Activated CD4-positive, alpha-beta T cell treated with anti-CD3 and anti-CD28 coated beads, Interleukin-2, amount 10 ng/mL, durations not matched to agents 7 days and 5 days (primary cell): ENCODE measurements at places on chromosomes 12 and 14.

DNA sequence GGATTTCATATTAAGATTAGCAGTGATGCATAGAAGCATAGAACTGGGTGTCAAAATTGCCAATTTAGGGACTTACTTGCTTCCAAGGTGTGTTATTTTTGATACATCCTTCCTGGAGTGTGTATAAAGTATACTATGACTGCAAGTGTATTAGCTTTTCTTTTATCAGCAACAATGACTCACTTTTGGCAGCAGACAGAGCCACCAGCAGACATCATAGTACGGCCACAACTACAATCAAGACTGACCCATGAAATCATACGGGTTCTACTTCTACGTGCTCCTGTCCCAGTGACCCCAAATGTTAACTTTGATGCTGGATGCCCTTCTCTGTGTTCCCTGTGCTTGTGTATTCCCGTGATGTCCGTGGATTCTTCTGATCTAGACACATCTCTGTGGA lies 443.9 kb downstream of the TMEM132D start:
- DNase-seq = no peak
- no peaks in the 10 kb centered on the region for H3K27me3 ChIP-seq
- no peaks in the 10 kb centered on the region for H3K4me1 ChIP-seq
- no peak overlapping the region for H3K27ac ChIP-seq

DNA sequence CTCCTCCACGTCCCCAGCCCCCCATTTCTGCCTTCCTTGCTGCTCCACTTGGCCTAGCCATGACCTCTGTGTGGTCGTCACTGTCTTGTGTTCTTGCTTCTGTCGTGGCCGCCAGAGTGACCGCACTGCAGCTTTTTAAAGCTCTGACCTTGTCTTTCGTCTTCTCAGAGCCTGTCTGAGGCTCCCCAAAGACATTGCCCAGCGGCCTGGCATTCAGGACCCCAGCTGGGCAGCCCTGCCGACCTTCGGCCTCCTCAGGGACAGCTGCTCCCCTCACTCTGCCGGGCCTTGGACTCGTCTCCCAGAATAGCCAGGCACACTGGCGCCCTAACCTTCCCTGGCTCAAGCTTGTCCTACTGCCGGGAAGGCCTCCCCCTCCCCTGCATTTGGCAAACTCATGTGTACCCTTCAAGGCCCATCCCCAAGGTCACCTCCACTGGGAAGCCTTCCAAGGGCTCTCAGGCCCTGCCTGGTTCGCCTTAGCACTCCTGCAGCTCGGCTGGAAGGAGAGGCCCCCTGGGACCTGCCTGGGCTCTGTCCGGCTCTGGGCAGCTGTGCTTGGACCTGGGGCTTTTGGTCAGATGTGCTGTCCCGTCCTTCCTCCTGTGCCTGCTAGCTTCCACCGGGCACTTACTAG lies 15.7 kb upstream of the DLK1 start:
- no peak overlapping the region for H3K4me3 ChIP-seq
- no peak for DNase-seq
- H3K4me1 ChIP-seq = no peaks in the 10 kb centered on the region
- H3K36me3 ChIP-seq = no peaks in the 10 kb centered on the region
- peaks cover 11% of the 10 kb centered on the region for H3K27me3 ChIP-seq

GRCh38 chr14:103542605-103543088 lies 13.7 kb downstream of the TRMT61A start:
- H3K4me3 ChIP-seq = no peak overlapping the region
- no peaks in the 10 kb centered on the region for H3K27me3 ChIP-seq
- H3K4me1 ChIP-seq = no peaks in the 10 kb centered on the region
- DNase-seq = no peak
- no peaks in the 10 kb centered on the region for H3K36me3 ChIP-seq

DNA sequence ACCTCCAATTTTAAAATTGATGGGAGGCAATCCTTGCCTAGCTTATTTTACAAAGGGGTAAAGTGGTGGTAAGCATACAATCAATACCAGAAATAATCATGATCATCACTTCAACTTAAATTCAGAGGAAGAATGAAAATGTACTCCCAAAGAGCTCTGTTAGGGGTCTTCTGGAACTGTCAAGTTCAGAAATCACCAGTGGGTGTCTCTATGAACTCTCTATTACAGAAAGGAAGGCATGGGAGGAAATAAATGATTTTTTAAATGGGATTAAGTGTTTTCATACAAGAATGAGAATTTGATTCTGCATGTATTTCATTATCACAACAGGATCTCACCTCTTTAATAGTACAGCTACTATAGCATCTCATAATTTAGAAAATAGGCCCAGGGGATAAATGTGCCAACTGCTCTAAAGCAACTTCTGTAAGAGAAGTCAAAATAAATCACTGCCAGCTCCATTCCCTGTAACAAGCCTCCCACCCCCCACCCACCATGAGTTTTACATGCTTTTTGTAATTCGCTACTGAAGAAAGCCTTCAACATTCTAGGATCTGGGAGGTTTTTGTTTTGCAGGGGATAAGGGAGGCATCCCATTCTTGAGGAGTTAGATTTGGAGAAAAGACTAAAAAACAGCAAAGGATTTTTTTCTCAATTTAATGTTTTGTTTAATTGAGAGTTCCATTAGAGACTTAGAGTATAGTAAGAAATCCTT lies 9.7 kb downstream of the DCP1B start:
- DNase-seq = no peak
- peaks cover 41% of the 10 kb centered on the region for H3K36me3 ChIP-seq
- no peak overlapping the region for H3K27ac ChIP-seq
- no peak overlapping the region for H3K4me3 ChIP-seq

DNA sequence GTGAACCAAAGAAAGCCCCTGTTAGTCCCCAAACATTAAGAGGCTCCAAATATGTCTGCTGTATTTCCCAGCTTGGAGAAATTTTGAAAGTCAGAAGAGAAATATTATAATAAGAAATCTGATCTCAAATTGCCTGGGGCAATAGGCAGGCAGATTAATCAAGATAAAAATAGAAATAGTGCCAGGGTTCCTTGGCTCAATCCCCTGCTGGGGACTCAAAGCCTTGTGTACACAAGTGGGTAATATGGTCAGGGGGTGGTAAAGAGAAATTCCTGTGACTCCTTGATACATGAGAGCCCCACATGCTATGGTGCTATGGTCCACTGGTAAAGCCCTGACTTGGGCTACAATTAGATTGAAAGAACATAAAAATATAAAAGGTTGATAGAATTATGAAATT lies 41.3 kb upstream of the ARID2 start:
- no peak for DNase-seq
- H3K27ac ChIP-seq = no peak overlapping the region
- H3K36me3 ChIP-seq = no peaks in the 10 kb centered on the region

- no peaks in the 10 kb centered on the region for H3K27me3 ChIP-seq
- no peak overlapping the region for H3K4me3 ChIP-seq
- no peaks in the 10 kb centered on the region for H3K36me3 ChIP-seq
- H3K27ac ChIP-seq = no peak overlapping the region
- H3K4me1 ChIP-seq = no peaks in the 10 kb centered on the region
Measured at GRCh38 chr14:104435147-104436046, 144.2 kb upstream of the C14orf180 start.

DNA sequence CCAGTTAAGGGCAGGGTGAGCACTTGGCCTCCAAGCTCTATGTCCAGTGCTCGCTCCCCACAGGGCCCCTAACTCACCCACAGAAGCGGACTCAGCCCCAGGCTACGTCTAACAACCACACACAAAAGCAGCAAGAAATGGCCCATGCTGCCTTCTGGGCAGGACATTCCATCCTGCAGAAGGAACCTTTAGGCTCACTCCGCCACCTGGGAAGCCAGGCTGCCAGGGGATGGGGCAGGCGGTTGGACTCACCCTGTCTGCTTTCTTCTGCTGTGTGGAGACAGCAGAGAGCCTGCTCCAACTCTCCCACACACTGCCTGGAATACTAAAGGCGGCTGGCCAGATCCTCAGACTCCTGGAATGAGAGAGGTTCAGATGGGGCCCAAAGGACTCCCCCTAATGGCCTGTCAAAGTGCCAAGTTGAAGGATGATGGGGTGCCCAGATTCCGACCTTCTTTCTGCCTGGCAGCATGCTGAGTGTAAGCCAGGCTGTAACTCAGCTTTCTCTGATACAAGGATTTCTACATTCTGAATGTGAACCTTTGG lies 27.7 kb upstream of the BLTP3B start:
- no peaks in the 10 kb centered on the region for H3K4me1 ChIP-seq
- H3K4me3 ChIP-seq = no peak overlapping the region

- no peaks in the 10 kb centered on the region for H3K27me3 ChIP-seq
- no peaks in the 10 kb centered on the region for H3K36me3 ChIP-seq
- H3K4me3 ChIP-seq = no peak overlapping the region
Measured at GRCh38 chr14:33682760-33683159, 268.1 kb downstream of the EGLN3 start.

GRCh38 chr12:31525496-31526157 lies 65.3 kb downstream of the DENND5B start:
- H3K27ac ChIP-seq = no peak overlapping the region
- no peaks in the 10 kb centered on the region for H3K36me3 ChIP-seq
- no peak overlapping the region for H3K4me3 ChIP-seq
- no peak for DNase-seq
- H3K27me3 ChIP-seq = peaks cover 4% of the 10 kb centered on the region

DNA sequence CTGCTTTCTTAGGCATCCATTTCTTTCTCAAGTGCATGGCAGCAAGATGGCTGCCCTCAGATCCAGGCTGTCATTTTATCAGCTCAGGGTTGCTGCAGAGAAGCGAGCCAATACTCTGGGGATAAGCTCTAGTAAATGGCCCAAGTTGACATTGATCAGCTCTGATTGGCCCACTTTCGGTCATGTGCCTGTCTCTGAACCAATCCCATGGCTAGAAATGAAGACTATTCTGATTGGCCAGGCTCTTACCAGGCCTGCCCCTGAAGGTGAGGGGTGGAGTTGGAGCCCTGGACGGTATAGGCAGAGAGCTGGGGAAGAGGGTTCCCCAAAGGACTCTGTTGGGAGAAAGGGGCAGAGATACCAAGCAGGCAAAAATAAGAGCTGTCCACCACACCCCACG lies 41.4 kb downstream of the MYO1H start:
- no peak for DNase-seq
- no peaks in the 10 kb centered on the region for H3K36me3 ChIP-seq
- no peaks in the 10 kb centered on the region for H3K4me1 ChIP-seq
- no peak overlapping the region for H3K27ac ChIP-seq
- H3K27me3 ChIP-seq = peaks cover 23% of the 10 kb centered on the region

DNA sequence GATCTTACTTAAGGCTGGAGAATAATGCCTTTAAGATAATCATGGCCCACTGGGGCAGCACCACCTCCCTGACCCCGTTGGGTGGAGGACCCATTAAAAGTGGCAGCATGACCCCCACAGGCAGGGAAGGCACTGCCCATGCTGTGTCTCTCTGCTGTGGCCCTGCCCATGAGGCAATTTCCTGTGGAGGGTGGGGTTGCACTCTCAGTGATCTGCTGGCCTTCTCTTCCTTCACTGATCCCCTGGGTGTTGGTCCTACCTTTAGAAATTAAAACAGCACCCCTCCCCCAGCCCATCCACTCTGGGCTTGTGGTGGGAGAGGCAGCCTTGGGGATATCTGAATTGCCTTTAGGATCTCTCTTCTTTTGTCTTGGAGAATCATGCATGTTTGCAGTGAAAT lies 17.3 kb downstream of the KLRK1 start:
- H3K27ac ChIP-seq = no peak overlapping the region
- H3K4me1 ChIP-seq = peaks cover 18% of the 10 kb centered on the region
- DNase-seq = no peak
- peaks cover 5% of the 10 kb centered on the region for H3K36me3 ChIP-seq
- H3K4me3 ChIP-seq = no peak overlapping the region

DNA sequence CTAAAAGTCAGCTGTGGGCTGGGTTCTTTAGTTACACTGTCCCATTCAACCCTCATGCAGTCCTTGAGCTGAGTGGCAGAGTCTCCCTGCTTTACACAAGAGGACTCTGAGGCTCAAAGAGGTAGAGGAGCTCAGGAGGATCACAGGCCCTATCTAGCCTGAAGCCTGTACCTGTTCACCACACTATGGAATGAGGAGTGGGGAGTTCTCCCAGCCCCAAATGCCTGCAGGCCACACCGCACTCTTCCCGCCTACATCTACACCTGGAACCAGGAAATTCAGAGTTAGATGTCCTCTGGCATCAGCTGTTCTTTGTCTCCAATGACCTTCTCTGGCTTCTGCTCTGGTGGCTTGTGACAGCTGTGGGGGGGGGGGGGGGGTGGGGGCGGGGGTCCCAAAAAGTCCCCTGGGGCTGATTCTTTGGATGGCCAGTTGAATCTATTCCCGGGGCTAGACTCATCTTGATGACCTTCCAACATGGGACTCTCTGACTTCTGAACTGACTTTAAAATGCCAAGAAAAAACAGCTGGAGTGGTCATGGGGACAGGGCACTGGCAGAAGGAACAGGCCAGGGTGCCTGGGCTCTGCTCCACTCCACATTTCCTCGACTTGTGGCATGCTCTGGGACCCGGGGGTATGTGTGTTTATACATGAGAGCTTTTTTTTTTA lies 30.6 kb downstream of the RIN3 start:
- H3K36me3 ChIP-seq = no peaks in the 10 kb centered on the region
- no peak overlapping the region for H3K27ac ChIP-seq
- no peaks in the 10 kb centered on the region for H3K27me3 ChIP-seq
- H3K4me3 ChIP-seq = no peak overlapping the region

DNA sequence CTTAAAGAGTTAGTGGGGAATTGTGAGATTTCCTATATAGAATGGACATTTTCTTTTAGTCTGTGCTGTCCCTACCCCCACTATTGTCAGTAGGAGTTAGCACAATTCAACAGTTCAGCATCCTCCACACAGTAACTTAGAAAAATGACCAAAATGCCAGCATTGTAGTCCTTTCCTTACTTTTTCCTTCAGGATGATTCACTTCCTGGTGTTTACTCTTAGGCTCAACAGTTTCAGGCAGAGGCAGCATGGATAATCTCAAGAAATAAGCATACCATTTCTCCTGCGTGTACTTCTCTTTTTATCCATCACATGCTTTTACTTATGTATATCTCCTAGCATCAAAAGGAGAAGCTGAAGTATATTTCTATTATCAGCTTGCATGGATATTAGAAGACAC lies 683.4 kb downstream of the SLC16A7 start:
- no peaks in the 10 kb centered on the region for H3K27me3 ChIP-seq
- H3K36me3 ChIP-seq = no peaks in the 10 kb centered on the region
- no peak for DNase-seq
- H3K4me3 ChIP-seq = no peak overlapping the region
- no peaks in the 10 kb centered on the region for H3K4me1 ChIP-seq

- DNase-seq = no peak
- H3K4me1 ChIP-seq = no peaks in the 10 kb centered on the region
- H3K27me3 ChIP-seq = no peaks in the 10 kb centered on the region
- no peaks in the 10 kb centered on the region for H3K36me3 ChIP-seq
- no peak overlapping the region for H3K27ac ChIP-seq
Measured at GRCh38 chr14:28340816-28341215, 425.8 kb upstream of the FOXG1 start.

- DNase-seq = no peak
- no peaks in the 10 kb centered on the region for H3K36me3 ChIP-seq
- H3K4me1 ChIP-seq = no peaks in the 10 kb centered on the region
- H3K27me3 ChIP-seq = no peaks in the 10 kb centered on the region
- no peak overlapping the region for H3K27ac ChIP-seq
- no peak overlapping the region for H3K4me3 ChIP-seq
Measured at GRCh38 chr12:132275110-132275531, 54.3 kb downstream of the GALNT9 start.
